ENCODE measurements at places on chromosomes 12 and 14.

GRCh38 chr12:113170457-113170856 is 14.8 kb downstream of the DDX54 start:
- DNase-seq: no peak

- DNase-seq: no peak
Observed at GRCh38 chr12:103810111-103810510, 30.9 kb downstream of the NT5DC3 start.

DNA sequence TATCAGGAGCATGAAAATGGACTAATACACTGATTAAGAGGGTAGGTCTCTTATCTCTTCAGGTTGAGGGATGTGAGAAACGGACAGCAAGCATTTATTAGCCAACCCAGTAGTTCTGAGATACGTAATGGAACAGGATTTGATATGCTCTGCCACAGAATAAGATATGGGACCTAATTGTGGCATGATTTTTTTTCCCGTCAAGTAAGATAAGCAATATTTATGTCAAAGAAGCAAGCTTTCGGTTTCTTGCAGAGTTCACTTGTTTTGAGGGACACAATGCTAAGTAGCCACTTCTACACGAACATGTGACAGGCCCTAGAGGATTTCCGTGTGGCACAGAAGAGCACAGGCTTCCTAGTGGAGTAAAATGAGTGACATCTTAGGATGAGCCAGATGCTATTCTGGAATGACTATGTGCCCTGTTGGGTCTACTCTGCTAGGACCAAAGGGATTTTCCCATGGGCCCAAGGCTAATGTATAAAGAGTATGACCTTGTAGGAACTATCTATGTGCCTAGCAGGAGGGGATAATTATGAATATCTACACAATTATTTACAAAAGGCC is 57.9 kb downstream of the SLC38A1 start:
- no peak for DNase-seq

- DNase-seq: no peak
Observed at GRCh38 chr12:112420740-112421139, 2.0 kb downstream of the PTPN11 start.

- DNase-seq: no peak
Observed at GRCh38 chr12:130646716-130647370, 69.3 kb downstream of the RIMBP2 start.

DNA sequence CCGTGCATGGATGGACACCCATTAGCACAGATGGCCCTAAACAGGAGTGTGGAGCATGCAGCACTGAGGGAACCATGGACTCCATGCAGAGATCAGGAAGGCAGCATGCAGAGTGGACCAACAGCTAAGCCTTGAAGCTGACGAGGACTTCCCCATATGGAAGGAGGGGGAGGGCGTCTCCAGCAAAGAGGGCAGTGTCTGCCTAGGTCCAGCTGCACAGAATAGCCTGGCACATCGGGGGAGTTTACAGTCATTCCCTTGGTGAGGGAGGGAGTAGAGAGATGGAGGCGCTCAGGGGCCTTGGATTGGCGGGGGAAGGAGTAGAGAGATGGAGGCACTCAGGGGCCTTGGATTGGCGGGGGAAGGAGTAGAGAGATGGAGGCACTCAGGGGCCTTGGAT is 64.5 kb downstream of the ANKRD9 start:
- DNase-seq: no peak

DNA sequence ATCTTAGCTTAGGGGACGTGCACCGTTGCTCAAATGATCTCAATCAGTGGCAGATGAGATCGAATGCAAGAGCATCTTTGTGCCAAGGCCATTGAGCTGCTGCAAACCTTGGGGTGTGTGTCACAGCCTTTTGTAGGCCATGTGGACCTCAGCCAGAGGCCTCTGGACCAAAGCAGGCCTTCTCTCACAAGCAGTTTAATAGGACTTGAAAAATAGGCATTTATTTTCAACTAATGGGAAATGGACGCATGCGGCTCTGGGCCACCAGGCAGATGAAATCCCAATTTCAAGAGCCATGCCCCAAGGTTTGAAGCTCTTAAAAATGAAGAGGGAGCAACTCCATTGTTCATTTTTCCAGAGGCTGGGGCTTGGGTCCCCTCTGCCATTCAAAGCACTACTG is 87.3 kb downstream of the TTC7B start:
- DNase-seq: no peak

- DNase-seq: no peak
Observed at GRCh38 chr12:22593864-22594263, 31.1 kb upstream of the ETNK1 start.

DNA sequence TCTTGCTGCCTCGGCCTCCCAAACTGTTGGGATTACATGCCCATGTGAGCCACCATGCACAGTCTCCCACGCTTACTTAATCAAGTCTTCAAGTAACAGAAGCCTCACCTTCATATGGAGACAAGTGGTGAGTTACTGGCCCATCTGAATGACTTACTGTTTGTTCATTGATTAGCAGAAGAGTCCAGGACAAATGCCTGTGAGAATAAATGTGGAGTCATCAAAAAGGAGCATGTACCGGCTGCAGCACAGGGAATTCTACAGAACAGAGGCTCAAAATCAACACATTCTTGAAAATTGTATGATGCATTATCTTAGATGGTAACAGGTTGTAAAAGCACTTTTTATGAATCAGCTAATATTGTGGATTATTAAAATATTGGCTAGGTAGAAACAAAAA is 72.5 kb upstream of the FERMT2 start:
- no peak for DNase-seq

DNA sequence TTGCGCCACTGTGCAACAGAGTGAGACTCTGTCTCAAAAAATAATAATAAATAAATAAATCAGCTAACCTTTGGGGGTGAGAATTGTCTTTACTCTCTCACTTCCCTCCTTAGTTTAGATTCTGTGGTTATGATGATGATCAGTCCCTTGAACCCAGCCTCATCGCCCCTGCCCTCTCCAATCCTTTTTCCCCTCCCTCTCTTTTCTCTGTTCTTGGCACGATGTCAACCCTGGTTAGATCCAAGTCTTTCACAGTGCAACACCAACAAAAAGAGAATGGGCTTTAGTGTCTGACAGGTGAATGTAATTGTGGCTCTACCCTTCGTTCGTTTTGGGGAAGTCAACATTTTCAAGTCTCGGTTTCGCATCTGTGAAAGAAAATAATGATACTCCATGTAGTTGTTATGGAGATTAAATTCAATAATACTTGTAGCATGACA is 59.0 kb downstream of the NTN4 start:
- no peak for DNase-seq

DNA sequence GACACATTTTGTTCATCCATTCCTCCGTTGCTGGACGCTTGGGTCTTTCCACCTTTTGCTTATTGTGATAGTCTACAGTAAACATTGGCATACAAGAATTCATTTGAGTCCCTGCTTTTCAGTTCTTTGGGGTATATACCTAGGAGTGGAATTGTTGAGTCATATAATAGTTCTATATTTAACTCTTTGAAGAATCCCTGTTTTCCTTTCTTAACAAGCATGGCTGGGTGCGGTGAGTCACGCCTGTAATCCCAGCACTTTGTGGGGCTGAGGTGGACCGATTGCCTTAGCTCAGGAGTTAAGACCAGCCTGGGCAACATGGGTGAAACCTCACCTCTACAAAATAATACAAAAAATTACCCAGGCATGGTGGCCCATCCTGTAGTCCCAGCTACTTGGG is 75.4 kb downstream of the CCDC92 start:
- DNase-seq: peak; percentile 84

DNA sequence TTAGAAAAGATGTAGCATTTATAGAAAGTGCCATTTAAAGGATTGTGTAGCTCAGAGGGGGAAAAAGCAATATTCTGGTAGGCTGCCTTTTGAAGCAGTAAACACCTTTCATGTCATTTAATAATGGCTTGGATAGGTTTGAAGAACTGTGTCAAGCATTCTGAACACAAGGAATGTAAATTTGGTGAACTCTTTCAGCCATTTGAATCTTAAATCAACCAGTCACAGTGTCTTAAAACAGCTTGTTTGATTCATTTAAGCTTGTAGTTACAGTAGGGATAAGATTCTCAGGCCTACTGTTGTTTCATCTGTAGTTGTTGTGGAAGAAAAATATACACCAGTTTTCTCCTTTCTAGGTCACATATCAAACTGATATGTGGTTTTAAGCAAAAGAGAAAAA is 299.4 kb upstream of the NOVA1 start:
- no peak for DNase-seq

DNA sequence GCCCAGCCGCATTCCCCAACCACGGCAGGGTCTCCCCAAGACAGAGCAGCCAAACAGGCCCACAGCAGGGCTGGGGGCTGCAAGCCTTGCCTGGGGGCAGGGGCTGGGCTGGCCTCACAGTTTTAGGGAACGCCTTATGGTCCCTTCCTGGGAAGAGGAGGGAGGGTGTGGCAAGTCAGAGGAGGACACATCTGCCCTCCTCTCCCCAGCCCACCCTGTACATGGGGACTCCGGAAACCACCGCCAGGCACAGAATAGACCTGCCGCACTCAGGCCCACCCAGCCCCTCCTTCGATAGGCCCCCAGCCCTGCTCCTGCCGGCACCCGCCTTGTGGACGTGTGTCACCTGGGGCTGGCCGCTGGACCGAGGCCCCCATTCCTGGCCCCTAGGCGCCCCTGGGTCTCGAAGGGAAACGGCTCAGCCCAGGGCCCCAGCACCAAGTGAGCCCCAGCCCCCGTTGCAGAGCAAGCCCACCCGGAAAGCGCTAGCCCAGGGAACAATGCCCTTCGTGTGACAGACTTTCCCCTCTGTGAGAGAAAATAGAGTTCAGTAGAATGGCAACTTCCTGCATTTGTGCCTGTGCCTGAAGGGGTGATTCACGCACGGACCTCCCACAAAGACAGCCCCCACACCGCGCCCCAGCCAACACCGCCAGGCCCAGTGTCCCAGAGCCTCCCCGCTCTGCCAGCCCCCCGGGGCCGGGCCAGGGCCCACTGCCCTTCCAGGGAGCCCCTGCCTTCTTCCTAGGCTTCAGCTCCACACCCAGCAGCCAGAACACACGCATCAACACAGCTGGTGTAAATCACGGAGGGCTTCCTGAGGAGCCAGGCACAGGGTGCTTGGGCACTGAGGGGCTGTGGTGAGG is 12.0 kb upstream of the NUDT14 start:
- DNase-seq: peak; percentile 24

GRCh38 chr12:131104463-131105350 is 151.0 kb downstream of the ADGRD1 start:
- peak; percentile 67 for DNase-seq

- DNase-seq: peak; percentile 82
Observed at GRCh38 chr14:74720526-74720925, 7.6 kb downstream of the FCF1 start.

DNA sequence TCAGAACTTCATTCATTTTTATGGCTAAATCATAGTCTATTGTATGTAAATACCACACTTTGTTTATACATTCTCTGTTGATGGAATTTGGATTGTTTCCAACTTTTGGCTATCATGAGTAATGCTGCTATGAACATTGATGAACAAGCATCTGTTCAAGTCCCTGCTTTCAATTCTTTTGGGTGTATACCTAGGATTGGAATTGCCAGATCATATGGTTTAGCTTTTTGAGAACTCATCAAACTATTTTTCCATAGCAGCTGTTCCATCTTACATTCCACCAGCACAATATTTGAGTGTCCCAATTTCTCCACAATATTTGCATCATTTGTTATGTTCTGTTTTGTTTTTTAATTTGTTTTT is 52.3 kb upstream of the CCND2 start:
- DNase-seq: peak; percentile 12

- DNase-seq: peak; percentile 93
Observed at GRCh38 chr12:1611803-1612572, 17.0 kb upstream of the WNT5B start.

DNA sequence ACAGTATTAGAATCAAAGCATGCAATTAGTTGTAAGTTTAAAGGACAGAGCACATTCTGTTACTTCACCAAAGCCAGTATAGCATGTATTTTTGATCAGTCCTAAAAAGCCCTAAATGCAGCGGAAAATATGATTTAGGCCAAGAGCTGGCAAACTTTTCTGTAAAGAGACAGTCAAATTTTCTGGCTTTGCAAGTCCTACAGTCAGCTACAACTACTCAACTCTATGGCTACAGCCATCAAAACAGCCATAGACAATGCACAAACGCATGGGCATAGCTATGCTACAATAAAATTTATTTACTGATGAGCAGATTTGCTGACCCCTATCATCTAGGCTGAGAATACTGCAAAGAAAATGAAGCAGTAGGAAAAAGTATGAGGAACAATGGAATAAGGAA is 52.9 kb downstream of the ATXN2 start:
- no peak for DNase-seq

GRCh38 chr12:13537623-13538022 is 341.1 kb downstream of the EMP1 start:
- DNase-seq: no peak

DNA sequence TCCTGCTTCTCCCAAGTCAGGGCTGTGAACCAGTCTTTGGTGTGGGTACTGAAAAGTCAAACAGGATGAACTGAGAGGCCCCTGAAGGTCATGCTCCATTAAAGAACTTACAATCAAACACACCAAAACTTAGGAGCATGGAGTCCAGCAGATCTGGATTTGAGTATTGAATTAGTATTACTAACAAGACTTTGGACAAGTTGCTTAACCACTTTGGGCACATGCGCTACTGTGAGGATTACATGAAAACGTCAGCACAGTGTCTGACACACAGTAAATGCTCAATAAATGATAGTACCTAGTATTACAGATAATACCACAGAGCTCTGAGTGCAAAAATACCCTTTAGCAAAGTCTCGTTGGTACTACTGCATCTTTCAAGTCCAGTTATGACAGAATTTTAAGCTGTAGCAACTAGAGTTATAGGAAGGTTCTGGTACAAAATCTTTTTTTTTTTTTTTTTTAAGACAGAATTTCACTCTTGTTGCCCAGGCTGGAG is 23.2 kb downstream of the TIMELESS start:
- DNase-seq: no peak

DNA sequence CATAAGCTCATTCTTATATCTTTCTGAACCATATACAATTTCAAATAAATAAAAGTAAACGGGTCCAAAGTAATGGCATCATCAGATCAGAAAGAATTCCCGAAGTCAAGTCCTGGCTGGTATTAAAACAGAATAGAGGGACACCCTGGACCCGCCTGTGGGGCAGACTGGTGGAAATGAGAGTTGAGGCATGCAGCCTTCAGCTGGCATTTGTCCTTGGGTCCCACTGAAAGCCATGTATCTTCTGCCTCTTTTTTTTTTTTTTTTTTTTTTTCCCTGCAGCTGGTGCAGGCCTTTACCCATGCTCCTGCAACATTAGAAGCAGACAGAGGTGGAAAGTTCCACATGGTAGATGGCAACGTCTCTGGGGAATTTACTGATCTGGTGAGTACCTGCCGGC is 9.9 kb downstream of the AHSA1 start:
- no peak for DNase-seq

Measured in fibroblast of skin of abdomen (primary cell).